ENCODE measurements at places on chromosomes 2 and 18.

- H3K27ac ChIP-seq = no peak overlapping the region
- H3K4me3 ChIP-seq = no peak overlapping the region
- no peak for DNase-seq
- no peaks in the 10 kb centered on the region for H3K27me3 ChIP-seq
Measured at GRCh38 chr2:240892356-240892755, 3.6 kb downstream of the MAB21L4 start.

DNA sequence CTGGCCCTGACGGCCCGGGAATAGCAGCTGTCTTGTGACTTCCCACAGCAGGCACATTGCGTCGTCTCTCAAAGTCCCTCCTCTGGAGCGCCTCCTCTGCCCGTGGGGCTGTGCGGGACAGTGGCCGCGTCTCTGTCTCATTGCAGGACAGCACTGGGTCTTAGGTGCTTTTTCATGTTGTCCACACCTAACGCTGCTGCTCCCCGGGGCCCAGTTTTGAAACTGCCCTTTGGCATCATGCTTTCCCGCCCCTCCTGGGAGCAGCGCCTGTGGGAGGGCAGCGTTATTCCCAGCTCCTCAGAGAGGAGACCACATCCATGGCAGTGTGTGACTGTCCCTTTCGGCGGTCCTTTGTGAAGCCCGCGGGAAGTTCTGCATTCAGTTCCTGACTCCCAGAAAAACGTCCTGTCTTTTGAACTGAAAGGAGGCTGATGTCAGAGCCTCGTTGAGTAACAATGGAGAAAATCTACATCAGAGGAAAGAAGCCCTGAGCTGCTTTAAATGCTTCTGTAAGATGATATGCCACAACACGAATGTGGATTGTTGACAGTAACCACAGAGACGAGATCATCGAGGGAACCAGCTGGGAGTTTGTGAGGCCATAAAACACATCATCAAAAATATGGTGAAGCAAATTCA is 226.0 kb downstream of the FAM210A start:
- H3K36me3 ChIP-seq = no peaks in the 10 kb centered on the region
- no peak overlapping the region for H3K4me3 ChIP-seq
- peaks cover 8% of the 10 kb centered on the region for H3K4me1 ChIP-seq
- no peak for DNase-seq
- no peak overlapping the region for H3K27ac ChIP-seq
- H3K27me3 ChIP-seq = no peaks in the 10 kb centered on the region

DNA sequence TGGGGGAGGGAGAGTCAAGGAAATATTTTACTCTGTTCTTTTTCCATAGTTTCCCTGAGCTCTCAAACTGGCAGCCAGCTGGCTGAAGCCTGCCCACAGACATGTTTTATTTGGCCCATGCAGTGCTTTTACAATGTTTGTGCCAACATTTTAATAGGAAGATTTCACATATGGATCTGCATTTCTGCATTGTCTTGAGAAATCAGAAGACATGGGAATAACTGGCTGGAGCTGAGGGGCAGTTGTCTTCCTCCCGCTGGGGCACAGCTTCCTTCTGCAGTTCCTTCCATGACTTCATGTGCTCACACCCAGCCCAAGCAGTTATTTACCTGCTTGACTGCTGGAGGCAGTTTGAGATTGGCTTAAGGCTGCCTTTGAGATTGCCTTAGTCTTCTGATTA is 74.4 kb downstream of the PLCL1 start:
- H3K27ac ChIP-seq = no peak overlapping the region
- H3K27me3 ChIP-seq = no peaks in the 10 kb centered on the region
- H3K4me3 ChIP-seq = no peak overlapping the region
- H3K4me1 ChIP-seq = no peaks in the 10 kb centered on the region

DNA sequence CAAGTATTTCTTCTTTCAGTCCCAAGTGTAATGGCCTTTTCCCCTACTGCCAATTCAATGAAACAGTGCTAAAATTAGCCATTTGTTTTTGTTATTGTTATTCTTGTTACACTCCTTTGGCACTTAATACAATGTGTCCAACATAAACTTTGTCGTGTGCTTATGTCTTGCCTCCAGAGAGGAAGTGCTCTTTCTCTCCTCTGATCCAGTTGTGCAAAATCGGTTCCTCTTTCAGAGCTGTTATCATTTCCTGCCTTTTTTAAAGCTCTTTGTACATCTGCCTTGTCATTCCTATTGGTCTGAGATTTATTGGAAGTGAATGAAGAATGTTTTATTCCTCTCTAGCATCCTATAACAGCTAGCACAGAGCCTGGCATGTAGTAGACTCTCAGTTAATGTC is 623.2 kb upstream of the ID2 start:
- no peak for DNase-seq
- H3K4me1 ChIP-seq = no peaks in the 10 kb centered on the region
- no peaks in the 10 kb centered on the region for H3K36me3 ChIP-seq
- H3K4me3 ChIP-seq = no peak overlapping the region

DNA sequence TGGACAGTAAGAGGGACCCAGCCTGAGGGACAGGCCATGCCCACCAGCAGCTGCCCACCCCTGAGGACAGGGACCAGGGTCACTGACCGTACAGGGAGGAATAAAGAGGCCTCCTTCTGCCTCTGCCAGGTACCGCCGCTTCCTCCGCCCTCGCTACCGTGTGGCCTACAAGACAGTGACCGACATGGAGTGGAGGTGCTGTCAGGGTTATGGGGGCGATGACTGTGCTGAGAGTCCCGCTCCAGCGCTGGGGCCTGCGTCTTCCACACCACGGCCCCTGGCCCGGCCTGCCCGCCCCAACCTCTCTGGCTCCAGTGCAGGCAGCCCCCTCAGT is 2.2 kb downstream of the EMILIN1 start:
- peaks cover 18% of the 10 kb centered on the region for H3K4me1 ChIP-seq
- no peak overlapping the region for H3K4me3 ChIP-seq
- DNase-seq = no peak
- H3K27ac ChIP-seq = peak overlapping the region; percentile 63
- H3K27me3 ChIP-seq = no peaks in the 10 kb centered on the region
- no peaks in the 10 kb centered on the region for H3K36me3 ChIP-seq

DNA sequence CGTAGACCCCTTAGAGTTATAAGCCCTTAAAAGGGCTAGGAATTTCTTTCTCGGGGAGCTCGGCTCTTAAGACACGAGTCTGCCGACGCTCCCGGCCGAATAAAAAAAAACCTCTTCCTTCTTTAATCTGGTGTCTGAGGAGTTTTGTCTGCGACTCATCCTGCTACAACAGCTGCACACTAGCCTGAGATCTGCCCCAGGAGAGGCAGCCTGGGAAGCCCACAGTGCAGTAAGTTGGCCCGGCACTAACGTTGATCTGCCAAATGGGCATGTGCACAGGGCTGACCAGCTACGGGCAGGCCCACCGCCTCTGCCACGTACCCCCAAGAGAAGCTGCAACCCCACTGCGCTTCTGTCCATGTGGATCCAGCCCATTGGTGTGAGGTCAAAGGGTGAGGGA is 8.4 kb upstream of the LIMS2 start:
- H3K4me3 ChIP-seq = no peak overlapping the region
- no peaks in the 10 kb centered on the region for H3K36me3 ChIP-seq

GRCh38 chr2:226185616-226186211 is 613.9 kb downstream of the IRS1 start:
- no peaks in the 10 kb centered on the region for H3K36me3 ChIP-seq
- no peaks in the 10 kb centered on the region for H3K27me3 ChIP-seq
- DNase-seq = no peak
- no peaks in the 10 kb centered on the region for H3K4me1 ChIP-seq

DNA sequence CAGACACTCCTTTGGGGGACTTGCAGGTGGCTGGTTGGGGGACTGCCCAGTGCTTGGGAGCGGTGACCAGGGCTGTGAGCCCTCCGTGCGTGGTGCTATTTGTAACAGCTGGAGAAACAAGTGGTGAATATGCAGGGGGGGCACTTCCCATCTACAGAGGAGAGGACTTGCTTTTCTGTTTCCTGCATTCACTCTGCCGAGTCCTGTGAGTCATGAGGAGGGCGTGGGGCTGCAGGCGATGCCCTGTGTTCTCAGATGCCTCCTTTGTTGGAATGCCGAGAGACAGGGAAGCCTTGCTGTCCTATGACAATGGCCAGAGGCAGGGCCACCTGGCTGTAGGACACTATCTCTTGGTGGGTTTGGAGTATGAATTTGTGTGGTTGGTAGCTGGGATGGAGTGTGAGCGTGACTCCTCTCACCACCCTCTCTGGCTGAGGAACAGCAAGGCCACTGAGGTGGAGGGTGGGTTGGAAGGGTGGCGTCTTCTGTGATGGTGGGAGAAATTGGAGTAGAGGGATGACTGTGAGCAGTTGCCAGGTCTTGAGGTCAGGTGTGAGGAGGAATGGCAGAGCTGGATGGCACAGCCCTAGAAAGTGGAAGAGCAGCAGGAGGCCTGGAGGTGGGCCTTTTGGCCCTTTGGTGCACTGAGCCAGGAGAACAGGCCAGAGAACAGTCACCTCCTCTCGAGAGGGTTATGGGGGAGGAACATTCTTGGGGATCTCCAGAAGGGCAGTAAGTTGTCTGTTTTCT is 24.3 kb downstream of the FHOD3 start:
- no peaks in the 10 kb centered on the region for H3K36me3 ChIP-seq
- no peaks in the 10 kb centered on the region for H3K4me1 ChIP-seq
- H3K27me3 ChIP-seq = no peaks in the 10 kb centered on the region
- DNase-seq = no peak
- no peak overlapping the region for H3K27ac ChIP-seq

GRCh38 chr18:53796040-53796729 is 428.3 kb downstream of the MBD2 start:
- H3K27me3 ChIP-seq = no peaks in the 10 kb centered on the region
- no peak for DNase-seq
- H3K36me3 ChIP-seq = no peaks in the 10 kb centered on the region
- no peaks in the 10 kb centered on the region for H3K4me1 ChIP-seq
- no peak overlapping the region for H3K27ac ChIP-seq
- no peak overlapping the region for H3K4me3 ChIP-seq

GRCh38 chr18:45997700-45998151 is 30.6 kb upstream of the EPG5 start:
- DNase-seq = no peak
- H3K27ac ChIP-seq = peak overlapping the region; percentile 34
- H3K36me3 ChIP-seq = no peaks in the 10 kb centered on the region

DNA sequence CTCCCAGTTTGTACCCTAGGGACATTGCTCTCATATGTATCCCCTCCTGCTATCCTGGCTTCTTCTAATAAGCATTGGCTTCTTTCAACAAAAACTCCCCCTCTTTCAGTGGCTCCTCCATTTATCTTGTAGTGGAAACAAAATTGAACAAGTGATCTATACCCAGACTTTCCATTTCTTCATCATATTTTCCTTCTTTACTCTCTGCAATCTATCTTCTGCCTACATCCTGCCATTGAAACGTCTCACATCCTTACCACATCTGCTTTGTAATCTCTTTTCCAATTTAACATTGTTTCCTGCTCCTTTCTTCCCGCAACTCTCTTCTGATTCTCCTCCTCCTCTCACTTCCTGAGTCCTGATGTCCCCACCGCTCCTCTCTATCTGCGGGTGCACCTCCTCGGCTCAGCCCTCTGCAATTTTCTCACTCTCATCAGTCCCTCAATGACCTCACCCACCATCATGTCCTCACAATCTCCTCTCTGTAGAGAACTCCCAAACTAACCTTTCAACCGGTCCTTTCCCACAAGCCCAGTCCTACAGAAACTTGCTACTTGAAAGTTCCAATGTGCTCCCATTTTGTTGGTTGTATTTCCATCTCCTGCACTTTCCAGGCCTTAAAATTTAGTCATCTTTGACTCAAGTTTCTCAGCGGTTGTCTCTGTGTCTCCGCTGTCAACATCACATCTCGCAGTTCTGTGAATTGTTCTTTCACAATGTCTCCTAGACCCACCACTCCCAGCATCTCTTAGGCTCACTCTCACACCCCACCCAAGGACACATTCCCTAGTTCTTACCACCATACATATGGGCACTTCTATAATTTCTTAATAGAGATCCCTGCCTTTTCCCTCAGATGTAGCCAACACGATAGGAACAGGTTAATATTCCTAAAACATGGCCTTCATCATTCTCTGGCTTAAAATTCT is 24.0 kb downstream of the MAP3K19 start:
- no peaks in the 10 kb centered on the region for H3K4me1 ChIP-seq
- no peak overlapping the region for H3K27ac ChIP-seq
- DNase-seq = no peak
- no peaks in the 10 kb centered on the region for H3K36me3 ChIP-seq

GRCh38 chr2:3223080-3223923 is 154.3 kb downstream of the EIPR1 start:
- H3K27ac ChIP-seq = peak overlapping the region; percentile 79
- no peaks in the 10 kb centered on the region for H3K27me3 ChIP-seq
- no peaks in the 10 kb centered on the region for H3K36me3 ChIP-seq
- H3K4me1 ChIP-seq = peaks cover 21% of the 10 kb centered on the region
- peak; percentile 73 for DNase-seq

GRCh38 chr2:236827997-236828396 is 257.7 kb upstream of the COPS8 start:
- no peaks in the 10 kb centered on the region for H3K36me3 ChIP-seq
- DNase-seq = no peak
- no peaks in the 10 kb centered on the region for H3K27me3 ChIP-seq
- H3K4me1 ChIP-seq = no peaks in the 10 kb centered on the region

DNA sequence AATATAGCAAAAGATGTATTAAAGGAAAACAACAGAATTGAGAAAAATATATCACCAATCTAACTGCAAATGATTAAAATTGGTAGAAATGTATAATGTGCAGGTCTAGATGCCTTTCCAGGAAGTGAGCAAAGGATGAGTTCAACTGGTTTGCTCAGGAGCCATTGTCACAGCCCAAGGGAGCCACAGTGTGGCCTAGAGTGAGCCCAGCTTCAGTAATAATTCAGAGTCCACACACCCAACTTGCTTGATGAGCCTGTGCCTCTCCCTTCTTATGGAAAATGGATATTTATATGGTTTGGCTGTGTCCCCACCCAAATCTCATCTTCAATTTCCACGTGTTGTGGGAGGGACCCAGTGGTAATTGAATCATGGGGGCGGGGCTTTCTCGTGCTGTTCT is 92.2 kb upstream of the ASAP2 start:
- H3K4me1 ChIP-seq = no peaks in the 10 kb centered on the region
- no peak for DNase-seq
- H3K27me3 ChIP-seq = no peaks in the 10 kb centered on the region

- no peak for DNase-seq
- H3K27me3 ChIP-seq = no peaks in the 10 kb centered on the region
- H3K27ac ChIP-seq = no peak overlapping the region
Measured at GRCh38 chr2:166560022-166560421, 66.0 kb upstream of the SCN7A start.

GRCh38 chr2:153059338-153060052 is 341.1 kb downstream of the ARL6IP6 start:
- H3K36me3 ChIP-seq = no peaks in the 10 kb centered on the region
- H3K27ac ChIP-seq = no peak overlapping the region
- no peaks in the 10 kb centered on the region for H3K27me3 ChIP-seq

- H3K27ac ChIP-seq = no peak overlapping the region
- H3K4me1 ChIP-seq = no peaks in the 10 kb centered on the region
- no peak overlapping the region for H3K4me3 ChIP-seq
- no peaks in the 10 kb centered on the region for H3K36me3 ChIP-seq
Measured at GRCh38 chr18:48284743-48285142, 124.4 kb downstream of the ZBTB7C start.

DNA sequence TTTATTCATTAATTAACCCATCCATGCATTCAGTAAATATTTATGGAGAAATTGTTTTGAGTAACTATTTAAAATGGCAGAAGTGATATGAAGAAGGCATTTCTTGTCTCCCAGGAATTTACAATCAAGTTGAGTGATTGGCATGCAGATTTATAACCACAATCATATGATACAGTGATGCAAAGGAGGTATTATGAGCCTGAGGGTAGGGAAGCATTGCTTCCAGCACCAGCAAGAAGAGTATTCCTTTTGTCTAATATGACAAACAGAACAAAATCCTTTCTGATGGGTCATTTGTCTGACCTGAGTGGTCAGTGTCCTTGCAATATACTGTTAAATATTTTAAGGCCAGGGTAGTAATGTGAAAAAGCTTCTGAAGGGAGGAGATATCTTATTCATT is 244.2 kb upstream of the RGPD4 start:
- no peak for DNase-seq
- H3K27me3 ChIP-seq = no peaks in the 10 kb centered on the region
- H3K4me1 ChIP-seq = no peaks in the 10 kb centered on the region
- no peak overlapping the region for H3K27ac ChIP-seq
